H1 (cell line): ENCODE measurements at places on chromosomes 6 and 20. TPM values are rescaled to one million over a fixed set of nuclear protein-coding genes. Genes with fewer than 3 reads are reported as not detected.
A peak's percentile ranks its signal among the peaks of the same experiment; 100 is the strongest.

- no peaks in the 10 kb centered on the region for H3K36me3 ChIP-seq
- H3K27me3 ChIP-seq, result no peaks in the 10 kb centered on the region
- DNase-seq, result no peak
- H3K27ac ChIP-seq, result peak overlapping the region; percentile 88
These were observed 67.7 kb downstream of the PHACTR2 start for GRCh38 chr6:143745166-143746133.

GRCh38 chr6:16137451-16137801, 8.5 kb downstream of the MYLIP start:
- no peak for DNase-seq
- no peak overlapping the region for H3K27ac ChIP-seq
- H3K36me3 ChIP-seq, result peaks cover 5% of the 10 kb centered on the region
- H3K4me3 ChIP-seq, result no peak overlapping the region
- no peaks in the 10 kb centered on the region for H3K27me3 ChIP-seq
- no peaks in the 10 kb centered on the region; the same call in 1 of the 2 replicates for H3K4me1 ChIP-seq

The HLA-DRB5 gene
- total RNA-seq, result 1.0 and 1.4 TPM in 2 replicates

The PLAGL1 gene
- total RNA-seq, result 1.1 and 2.2 TPM in 2 replicates

The ELOVL2 gene
- 0.69 and 0.89 TPM in 2 replicates for total RNA-seq

DNA sequence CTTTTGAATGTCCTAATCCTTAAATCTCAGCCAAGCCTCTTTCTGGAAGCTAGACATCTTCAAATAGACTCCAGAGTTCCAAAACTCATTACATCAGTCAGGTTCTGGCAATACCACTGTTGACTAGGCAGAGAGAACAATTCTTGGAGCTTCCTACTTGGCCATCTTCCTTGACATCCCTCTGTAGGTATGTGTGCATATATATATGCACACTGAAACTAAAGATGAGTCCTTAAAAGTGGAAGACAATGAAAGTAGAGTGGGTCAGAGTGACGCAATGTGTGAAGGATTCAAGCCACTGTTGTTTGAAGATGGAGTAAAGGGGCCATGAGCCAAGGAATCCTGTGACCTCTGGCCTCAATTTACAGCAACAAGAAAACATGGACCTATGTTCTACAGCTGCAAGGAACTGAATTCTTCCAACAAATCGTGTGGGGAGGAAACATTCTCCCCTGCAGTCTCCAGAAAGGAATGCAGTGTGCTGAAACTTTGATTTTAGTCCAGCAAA, 18.7 kb upstream of the DUSP22 start:
- H3K36me3 ChIP-seq, result no peaks in the 10 kb centered on the region

The BTN1A1 gene
- 0.28 and 0.55 TPM in 2 replicates for total RNA-seq

The POPDC3 gene
- 2.4 and 3.7 TPM in 2 replicates for total RNA-seq

DNA sequence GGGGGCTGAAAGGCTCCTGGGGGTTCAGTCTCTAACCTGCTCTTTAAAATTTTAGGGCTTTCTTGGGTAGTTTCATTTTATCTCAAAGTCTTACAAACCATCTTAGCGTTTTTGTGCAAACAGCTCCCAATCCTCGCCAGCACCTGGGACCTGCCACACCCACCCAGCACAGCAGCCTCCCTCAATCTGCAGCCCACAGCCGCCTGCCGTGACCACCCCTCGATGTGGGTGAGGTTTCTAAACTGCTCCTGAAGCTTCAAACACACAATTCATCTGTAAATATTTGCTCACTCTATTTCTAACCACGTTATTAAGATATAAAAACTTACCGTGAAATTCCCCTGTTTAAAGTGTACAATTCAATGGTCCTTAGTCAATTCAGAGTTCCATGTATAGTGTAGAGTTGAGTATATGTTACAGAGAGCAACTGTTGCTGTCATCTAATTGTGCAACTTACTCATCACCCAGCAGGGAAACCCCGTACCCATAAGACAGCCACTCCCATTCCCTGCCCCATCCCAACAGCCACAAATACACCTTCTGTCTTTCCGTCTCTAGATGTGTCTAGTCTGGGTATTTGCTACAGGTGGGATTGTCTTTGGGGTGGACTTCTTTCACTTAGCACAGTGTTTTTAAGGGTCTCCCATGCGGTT, 381.0 kb downstream of the TAF4 start:
- no peak overlapping the region for H3K27ac ChIP-seq
- H3K36me3 ChIP-seq, result no peaks in the 10 kb centered on the region
- 0 out of 2 replicates have a peak, but pooled peaks cover 5% of the 10 kb centered on the region for H3K4me1 ChIP-seq
- no peak overlapping the region for H3K4me3 ChIP-seq

- no peak for DNase-seq
- H3K27me3 ChIP-seq, result no peaks in the 10 kb centered on the region
- H3K4me1 ChIP-seq, result no peaks in the 10 kb centered on the region
- H3K36me3 ChIP-seq, result no peaks in the 10 kb centered on the region; the same call in 1 of the 2 replicates
These were observed 14.0 kb downstream of the RBL1 start for GRCh38 chr20:37081717-37082289.

DNA sequence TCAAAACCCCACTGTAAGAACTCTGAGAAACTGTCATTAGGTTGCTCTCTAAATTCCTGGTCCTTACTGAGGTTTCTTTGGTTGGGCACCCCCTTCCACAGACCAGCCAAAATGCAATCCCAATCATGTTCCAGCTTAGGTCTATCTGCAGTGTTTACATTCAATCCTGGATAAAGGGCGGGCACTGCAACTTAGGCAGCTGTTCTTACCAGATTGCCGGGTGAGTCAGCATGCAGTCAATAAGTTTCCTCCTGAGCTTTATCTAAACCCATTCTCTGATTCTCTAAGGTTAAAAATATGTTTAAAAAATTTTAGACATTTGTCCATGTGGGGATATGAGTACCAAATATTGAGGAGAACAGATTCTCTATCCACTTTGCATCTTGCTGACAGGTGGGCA, 197.8 kb downstream of the HAO1 start:
- H3K27me3 ChIP-seq, result no peaks in the 10 kb centered on the region
- no peaks in the 10 kb centered on the region for H3K36me3 ChIP-seq
- no peak overlapping the region for H3K27ac ChIP-seq
- no peak for DNase-seq
- no peaks in the 10 kb centered on the region for H3K4me1 ChIP-seq

The ACTL10 gene
- not detected in 2 replicates for total RNA-seq

DNA sequence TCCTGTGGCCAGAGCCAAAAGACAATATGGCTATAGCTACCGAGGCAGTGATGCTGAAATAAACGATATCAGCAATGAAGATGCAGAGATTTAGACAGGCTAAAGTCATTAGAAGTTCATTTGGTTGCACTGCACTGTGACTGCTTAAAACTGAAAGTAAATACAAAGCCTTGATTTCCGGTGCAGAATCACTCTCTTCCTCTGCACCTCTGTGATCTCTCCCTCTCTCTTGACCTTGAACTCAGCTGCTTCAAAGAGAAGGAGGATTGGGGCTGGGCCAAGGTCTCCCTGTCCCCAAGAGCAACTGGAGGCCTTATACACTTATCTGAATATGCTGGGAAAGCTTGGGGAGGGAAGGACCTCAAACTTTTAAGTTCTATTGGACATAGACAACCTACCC, 34.6 kb upstream of the SPACA1 start:
- no peak overlapping the region for H3K4me3 ChIP-seq
- H3K4me1 ChIP-seq, result no peaks in the 10 kb centered on the region
- DNase-seq, result no peak
- H3K27me3 ChIP-seq, result no peaks in the 10 kb centered on the region

GRCh38 chr6:129672341-129672682, 37.7 kb downstream of the ARHGAP18 start:
- no peaks in the 10 kb centered on the region for H3K27me3 ChIP-seq
- H3K27ac ChIP-seq, result no peak overlapping the region
- DNase-seq, result no peak
- no peaks in the 10 kb centered on the region for H3K36me3 ChIP-seq
- no peaks in the 10 kb centered on the region for H3K4me1 ChIP-seq

The ACTR5 gene
- total RNA-seq, result 14.1 and 14.4 TPM in 2 replicates

The CTCFL gene
- 0.80 and 0.82 TPM in 2 replicates for total RNA-seq

DNA sequence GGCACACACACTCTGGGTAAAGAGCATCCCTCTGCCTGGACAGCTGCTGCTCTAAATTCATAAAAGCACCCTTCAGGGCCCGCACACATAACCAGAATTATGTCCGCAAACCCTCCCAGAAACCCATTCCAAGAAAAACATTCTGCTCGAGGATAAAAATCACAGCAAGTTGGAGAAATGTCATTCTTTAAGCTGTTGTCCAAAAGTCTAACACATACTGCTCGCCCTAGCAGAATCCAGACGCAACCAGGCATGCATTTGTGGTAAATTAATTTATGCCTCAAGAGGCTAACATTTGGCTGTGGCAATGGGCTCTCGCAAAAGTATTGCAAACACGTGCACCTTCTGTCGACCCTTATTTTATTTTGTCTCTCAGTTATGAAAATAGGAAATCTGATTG, 116.1 kb upstream of the INSM1 start:
- H3K27me3 ChIP-seq, result no peaks in the 10 kb centered on the region
- no peak overlapping the region for H3K27ac ChIP-seq
- no peaks in the 10 kb centered on the region for H3K36me3 ChIP-seq
- H3K4me1 ChIP-seq, result no peaks in the 10 kb centered on the region

- H3K27me3 ChIP-seq, result no peaks in the 10 kb centered on the region
These were observed 10.4 kb upstream of the ABHD16B start for GRCh38 chr20:63850689-63851547.

DNA sequence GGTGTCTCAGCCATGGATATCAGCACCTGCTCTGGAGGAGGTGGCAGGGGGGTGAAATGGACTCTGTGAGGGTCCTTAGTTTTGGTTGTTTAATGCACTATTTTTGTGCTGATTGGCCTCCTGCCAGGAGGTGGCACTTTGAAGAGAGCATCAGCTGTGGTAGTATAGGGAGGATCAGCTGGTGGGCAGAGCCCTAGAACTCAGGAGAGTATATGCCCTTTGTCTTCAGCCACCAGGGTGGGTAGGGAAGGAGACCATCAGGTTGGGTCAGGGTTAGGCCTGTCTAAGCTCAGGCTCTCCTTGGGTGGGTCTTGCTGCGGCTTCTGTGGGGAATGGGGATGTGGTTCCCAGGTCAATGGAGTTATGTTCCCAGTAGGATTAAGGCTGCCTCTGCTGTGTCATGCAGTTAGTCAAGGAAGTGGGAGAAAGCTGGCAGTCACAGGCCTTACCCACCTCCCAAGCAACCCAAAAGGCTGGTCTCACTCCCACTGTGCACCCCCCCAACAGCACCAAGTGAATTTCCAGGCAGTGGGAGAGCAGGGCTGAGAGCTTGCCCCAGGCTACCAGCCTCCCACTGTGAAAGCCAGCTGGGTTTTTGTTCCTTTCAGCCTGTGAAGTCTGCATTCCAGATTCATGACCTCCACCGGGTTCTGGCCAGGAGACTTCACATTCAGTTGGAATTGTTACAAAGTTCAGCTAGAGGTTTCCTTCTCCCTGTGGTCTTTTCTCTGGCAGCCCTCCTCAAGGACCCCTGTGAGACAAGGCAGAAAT, 5.7 kb upstream of the OSTM1 start:
- no peak overlapping the region for H3K27ac ChIP-seq
- no peaks in the 10 kb centered on the region for H3K27me3 ChIP-seq
- H3K4me1 ChIP-seq, result no peaks in the 10 kb centered on the region

DNA sequence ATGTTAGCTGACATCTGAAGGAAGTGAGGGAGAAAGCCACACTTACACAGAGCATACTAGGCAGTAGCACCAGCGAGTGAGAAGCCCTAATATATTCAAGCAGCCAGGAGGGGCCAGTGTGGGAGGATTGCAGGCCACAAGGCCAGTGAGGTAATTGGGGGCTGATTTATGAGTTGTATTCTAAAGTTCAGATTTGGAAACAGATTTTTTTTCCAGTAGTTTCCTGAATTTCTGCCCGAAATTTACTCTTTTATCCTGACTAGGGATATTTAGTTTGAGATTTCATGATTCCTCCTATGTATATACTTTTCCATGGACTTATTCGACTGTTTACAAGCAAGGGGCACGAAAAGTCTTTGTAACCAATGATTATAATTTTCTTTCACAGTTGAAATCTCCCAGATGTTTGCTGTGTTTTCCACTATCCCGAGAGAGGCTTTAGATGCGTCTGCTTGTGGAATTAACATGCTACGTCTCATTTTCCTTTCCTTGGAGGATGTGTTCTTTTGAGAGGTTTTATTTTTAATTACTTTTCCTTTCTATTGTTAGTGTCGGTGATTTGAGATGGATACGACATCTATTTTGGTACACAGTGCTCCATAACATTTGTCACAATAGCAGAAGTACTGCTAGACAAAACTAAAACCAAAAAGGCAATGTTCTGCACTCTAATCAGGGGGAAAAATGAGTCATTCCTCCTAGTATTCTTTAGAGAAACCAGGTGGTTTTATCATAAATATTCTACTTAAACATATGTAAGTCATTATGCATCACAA, 356.3 kb upstream of the HSF2 start:
- H3K4me3 ChIP-seq, result no peak overlapping the region
- no peak for DNase-seq
- no peak overlapping the region for H3K27ac ChIP-seq
- H3K27me3 ChIP-seq, result no peaks in the 10 kb centered on the region

The HTR1E gene
- total RNA-seq, result not detected in 2 replicates

GRCh38 chr6:17870300-17871188, 116.9 kb downstream of the KIF13A start:
- H3K27ac ChIP-seq, result no peak overlapping the region
- no peaks in the 10 kb centered on the region for H3K27me3 ChIP-seq
- no peak overlapping the region for H3K4me3 ChIP-seq
- no peaks in the 10 kb centered on the region for H3K4me1 ChIP-seq
- no peaks in the 10 kb centered on the region for H3K36me3 ChIP-seq
- no peak for DNase-seq

DNA sequence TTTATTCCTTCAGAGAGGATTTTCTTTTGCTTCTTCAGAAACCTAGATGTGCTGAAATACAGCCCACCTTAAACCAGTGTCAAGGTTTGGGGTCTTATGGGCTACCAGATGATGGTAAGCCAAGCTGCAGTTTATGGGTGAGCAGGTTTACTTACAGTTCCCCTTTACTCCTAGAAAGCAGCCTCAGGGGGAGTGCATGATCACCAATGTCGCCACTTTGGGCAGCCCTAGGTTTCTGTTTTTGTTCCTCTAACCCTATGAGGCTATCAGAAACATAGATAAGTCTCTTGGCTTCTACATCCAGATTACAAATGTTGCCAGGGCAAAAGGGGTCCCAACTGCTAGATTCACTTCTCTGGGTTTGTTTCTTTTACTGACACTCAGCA, 67.2 kb downstream of the TRIM27 start:
- no peaks in the 10 kb centered on the region for H3K27me3 ChIP-seq
- peaks cover 3% of the 10 kb centered on the region for H3K4me1 ChIP-seq
- no peaks in the 10 kb centered on the region for H3K36me3 ChIP-seq
- DNase-seq, result no peak
- no peak overlapping the region for H3K27ac ChIP-seq
- no peak overlapping the region for H3K4me3 ChIP-seq

DNA sequence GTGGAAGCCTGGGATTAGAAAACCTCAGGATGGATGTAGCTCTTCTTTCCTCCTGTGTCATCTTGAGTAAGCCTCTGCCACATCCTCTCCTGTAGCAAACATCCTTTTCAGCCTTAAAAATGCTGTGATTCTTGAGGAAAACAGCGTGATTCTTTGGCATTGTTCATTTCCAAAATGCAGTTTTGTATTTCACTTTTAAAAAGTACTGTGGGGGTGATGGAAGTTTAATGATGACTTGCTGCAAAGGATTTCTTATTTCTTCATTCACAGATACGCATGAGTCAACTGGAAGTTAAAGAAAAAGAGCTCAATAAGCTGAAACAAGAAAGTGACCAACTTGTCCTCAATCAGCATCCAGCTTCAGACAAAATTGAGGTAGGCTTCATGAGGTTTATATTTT, 23.9 kb upstream of the SNRNP48 start:
- H3K4me3 ChIP-seq, result no peak overlapping the region
- no peaks in the 10 kb centered on the region for H3K4me1 ChIP-seq
- no peaks in the 10 kb centered on the region for H3K27me3 ChIP-seq
